ENCODE measurements at places on chromosomes 3 and 15. TPM values are rescaled to one million over a fixed set of nuclear protein-coding genes. Genes with fewer than 3 reads are reported as not detected.

GRCh38 chr15:39579487-39580116, 1.3 kb upstream of the THBS1 start:
- DNase-seq, result peak; percentile 94

DNA sequence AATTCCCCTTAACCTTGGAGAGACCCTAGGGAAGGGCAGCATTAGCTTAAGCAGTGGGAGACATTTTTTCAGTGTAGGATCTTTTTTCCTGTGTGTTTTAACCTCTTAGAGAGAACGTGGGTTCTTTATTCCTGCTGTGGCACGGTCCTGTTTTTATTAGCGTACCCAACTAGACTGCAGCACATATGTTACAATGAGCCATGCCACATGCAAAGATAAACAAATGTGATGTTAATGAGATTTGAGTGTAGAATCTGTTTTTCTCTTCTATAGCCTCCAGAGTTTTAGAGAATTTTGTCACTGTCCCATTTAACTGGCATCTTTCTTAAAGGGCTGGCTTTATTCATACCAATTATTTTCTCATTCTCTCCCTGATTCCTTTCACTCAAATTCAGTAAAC, 347.5 kb downstream of the CNTN4 start:
- no peak for DNase-seq

GRCh38 chr3:48664929-48665328, 2.2 kb upstream of the CELSR3 start:
- DNase-seq, result no peak

GRCh38 chr3:114600571-114600970, 306.7 kb downstream of the TIGIT start:
- DNase-seq, result no peak

DNA sequence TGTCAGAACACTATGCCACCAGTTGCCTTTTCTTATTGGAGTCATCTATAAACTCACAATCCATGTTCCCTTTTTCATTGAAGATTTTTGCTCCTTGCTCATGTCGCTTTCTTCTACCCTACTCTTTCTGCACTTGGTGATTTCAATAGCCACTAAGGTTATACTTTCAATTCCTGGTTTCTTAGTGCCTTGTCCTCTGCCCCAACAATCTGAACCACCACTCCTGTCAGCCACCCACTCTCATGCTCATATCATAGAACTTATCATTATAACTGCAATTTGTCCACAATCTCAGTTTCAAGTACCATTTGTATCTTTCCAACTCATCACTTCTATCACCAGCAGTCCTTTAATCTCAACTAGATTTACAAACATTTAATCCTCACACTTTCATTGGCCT, 10.0 kb upstream of the GRAMD1C start:
- no peak for DNase-seq

GRCh38 chr3:36827133-36827532, 62.8 kb upstream of the DCLK3 start:
- DNase-seq, result no peak

- DNase-seq, result peak; percentile 79
These were observed 115.0 kb upstream of the VEPH1 start for GRCh38 chr3:157618075-157618760.

DNA sequence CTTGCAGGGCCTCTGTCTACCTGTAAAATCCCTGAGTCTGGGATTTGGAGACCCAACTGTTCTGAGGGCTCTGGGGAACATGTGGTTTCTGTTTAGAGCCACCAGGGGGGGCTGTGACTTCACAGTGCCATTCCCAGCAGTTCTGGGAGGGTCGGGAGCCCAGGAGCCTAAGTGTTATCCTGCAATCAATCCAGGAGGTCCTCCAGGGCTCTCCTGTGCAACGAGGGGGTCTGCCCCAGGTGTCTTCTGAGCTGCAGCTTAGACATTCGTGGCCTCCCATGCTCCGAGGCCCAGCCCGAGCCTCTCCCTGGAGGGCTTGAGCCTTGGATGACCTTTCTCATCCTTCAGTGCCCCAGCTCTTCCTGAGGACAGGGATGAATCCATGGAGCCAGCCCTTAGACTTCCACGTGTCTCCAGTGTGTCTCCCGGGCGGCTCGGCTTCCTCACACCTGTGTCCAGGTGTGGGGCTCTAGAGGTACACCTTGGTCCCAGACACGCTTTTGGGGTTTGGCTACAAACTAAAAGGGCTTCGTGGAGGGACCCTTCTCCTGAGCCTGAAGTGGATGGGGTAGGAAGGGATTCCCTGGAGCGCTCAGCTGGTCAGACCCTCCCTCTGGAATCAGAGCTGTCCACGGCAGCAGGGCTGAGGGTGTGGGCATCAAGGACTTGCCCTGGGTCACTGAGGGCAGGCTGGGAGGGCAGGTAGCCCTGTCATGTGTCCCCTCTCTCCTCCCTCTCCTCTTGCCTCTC, 20.3 kb upstream of the ABTB1 start:
- no peak for DNase-seq

DNA sequence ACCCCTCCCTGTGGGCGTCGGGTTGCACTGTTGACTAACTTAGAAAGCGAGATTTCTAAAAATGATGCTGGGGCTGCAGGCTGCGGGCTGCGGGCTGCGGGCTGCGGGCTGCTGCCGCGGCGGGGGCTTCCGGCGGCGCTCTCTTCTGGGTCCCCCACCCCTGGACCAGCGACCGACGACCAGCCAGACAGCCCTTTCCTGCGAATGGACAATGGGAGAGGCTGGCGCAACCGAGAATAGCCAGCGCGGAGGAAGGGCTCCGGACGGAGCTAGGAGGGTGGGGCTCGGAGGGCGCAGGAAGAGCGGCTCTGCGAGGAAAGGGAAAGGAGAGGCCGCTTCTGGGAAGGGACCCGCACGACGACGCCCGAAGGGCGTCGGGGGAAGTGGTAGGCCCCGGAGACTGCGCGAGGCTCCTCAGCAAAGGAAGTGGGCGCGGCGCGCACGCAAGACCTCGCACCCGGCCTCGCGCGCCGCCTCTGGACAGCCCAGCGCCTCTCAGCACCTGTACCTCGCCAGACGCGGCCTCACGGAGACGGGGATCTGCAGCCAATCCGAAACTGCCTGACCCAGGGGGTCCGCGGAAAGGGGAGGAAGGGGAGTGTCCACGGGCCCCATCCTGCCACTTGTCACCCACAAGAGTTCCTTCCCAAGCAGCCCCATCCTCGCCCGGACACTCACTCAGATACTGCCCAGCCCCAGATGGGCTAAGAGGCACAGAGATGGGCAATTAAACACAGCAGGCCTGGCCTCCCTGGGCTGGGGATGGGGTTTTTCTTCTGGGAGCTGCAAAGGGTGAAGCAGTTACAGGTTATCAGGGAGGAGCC, 70.7 kb downstream of the SLC12A8 start:
- no peak for DNase-seq

- DNase-seq, result no peak
These were observed 44.3 kb upstream of the CHRNB4 start for GRCh38 chr15:78685159-78685921.

GRCh38 chr3:16186086-16186485, 11.6 kb downstream of the GALNT15 start:
- DNase-seq, result no peak

DNA sequence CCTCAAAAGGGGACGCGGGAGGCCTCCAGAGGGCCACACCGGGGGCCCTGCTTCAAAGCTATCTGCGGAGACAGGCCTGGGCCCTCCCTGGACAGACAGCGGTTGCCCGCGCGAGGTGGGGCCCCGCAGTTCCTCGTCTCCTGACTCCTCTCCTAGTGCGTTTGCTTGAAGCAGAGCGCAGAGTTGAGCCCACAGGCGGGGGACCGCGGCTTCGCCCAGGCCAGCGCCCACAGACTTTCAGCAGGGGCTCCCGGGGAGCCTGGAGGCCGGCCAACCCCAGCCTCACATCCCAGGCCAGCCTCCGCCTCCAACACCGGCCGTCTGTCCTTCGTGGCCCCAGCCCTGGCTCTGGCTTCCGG, 540 bp upstream of the ADAMTS7 start:
- DNase-seq, result no peak

- no peak for DNase-seq
These were observed 385.9 kb downstream of the MFSD1 start for GRCh38 chr3:159187706-159188105.

DNA sequence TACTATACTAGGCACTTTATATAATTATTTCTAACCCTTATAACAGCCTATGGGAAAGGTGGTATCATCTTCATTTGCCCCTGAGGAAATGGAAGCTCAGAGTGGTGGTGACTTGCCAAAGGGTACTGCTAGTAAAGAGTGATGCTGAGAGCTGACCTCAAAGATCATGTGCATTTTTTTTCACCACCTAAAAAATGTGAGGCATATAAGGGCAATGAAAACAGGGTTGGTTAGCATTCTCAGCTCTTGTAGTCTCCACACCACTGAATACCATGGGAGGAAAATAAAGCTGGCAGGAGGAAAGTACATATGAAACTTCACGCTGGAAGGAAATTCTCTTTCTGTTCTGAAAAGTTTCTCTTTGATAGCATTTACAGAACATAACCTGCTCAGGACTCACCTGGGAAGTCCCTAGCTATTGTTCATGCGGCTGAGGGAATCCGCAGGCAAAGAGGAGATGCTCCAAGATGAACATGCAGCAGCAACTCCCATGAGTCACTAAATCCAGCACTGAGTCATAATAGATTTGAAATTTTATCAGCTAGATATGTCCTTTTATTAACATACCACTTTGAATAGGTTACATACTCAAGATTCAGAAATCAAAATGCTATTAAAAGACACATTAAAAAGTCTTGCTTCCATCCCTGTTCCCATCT, 17.3 kb downstream of the FAIM start:
- DNase-seq, result peak; percentile 95

- no peak for DNase-seq
These were observed 3.8 kb upstream of the PLXND1 start for GRCh38 chr3:129610276-129610675.

GRCh38 chr3:79810581-79810980, 42.8 kb upstream of the ROBO1 start:
- DNase-seq, result no peak

DNA sequence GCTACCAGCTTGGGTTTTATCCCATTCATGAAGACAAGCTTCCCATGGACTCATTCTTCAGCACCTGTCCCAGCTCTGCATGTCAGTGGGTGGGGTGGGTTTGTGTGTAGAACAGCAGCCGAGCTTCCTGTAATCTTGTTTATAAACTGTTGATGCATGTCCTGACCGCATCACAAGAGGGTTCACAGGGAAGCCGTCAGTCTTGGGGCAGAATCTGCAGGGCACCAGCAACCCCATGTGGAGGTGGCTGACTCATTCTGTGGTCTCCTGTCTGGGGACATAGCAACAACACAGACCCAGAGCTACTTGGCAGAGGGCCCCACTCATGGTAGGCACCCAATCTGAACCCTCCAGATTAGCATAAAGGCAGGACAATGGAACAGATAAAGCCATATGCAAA, 35.6 kb downstream of the DAPK2 start:
- peak; percentile 95 for DNase-seq

- no peak for DNase-seq
These were observed 50.5 kb downstream of the LDHAL6B start for GRCh38 chr15:59257140-59257539.

DNA sequence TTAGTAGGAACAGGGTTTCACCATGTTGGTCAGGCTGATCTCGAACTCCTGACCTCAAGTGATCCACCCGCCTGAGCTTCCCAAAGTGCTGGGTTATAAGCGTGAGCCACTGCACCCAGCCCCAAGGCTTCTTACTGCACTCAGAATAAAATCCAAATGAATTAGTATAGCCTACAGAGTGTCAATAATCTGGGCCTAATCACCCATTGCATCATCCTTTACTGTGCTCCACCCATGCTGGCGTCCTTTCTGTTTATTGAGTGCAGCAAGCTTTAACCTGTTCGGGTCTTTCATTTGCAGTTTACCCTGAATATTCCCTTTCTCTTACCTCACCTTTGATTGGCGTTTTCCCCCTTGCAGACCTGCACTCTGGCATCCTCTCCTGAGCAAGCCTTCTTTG, 77.7 kb downstream of the CEP63 start:
- peak; percentile 1 for DNase-seq

- no peak for DNase-seq
These were observed 440.7 kb upstream of the ARHGEF26 start for GRCh38 chr3:153680526-153680925.

- peak; percentile 2 for DNase-seq
These were observed 298.9 kb upstream of the RORA start for GRCh38 chr15:61527836-61528580.

GRCh38 chr15:42808913-42809312, 72.0 kb upstream of the CDAN1 start:
- no peak for DNase-seq

Gene NIT2
- 58.0 TPM for total RNA-seq

Gene FMN1
- 1.7 TPM for total RNA-seq

Gene MRAS
- 15.4 TPM for total RNA-seq

Gene CCDC39
- total RNA-seq, result not detected

Gene ITIH4
- total RNA-seq, result 5.6 TPM

Gene AMOTL2
- 197 TPM for total RNA-seq

Gene TMEM207
- not detected for total RNA-seq

Gene PLA2G4F
- 0.71 TPM for total RNA-seq

Gene ROBO2
- 0.67 TPM for total RNA-seq

Gene PLXNB1
- 163 TPM for total RNA-seq

Gene MYH15
- total RNA-seq, result under 0.01 TPM

All from mammary epithelial cell (primary cell).